ENCODE measurements at places on chromosomes 4 and X.

DNA sequence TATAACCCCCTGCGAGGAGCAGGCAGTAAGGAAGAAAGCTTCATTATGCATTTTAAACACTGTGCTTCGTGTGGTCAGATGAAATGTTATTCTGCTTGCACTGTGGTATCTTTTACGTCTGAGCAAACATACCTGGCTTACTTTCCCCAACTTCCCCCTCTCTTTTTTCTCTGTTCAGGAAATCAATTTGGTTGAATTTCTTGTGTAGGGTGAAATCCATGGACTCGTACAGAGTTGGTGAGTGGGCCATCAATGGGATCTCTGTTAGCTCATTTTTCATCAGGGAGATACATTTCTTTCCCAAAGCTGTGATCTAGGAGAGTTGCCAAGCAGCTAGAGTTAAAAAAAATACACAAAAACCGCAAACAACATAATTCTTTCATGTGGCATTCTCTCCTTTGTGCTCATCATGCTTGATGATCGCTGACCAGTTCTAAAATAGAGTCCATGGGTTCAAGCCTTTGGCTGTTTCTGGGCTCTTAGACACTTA is 98.5 kb downstream of the FRAS1 start:
- no peak for DNase-seq

DNA sequence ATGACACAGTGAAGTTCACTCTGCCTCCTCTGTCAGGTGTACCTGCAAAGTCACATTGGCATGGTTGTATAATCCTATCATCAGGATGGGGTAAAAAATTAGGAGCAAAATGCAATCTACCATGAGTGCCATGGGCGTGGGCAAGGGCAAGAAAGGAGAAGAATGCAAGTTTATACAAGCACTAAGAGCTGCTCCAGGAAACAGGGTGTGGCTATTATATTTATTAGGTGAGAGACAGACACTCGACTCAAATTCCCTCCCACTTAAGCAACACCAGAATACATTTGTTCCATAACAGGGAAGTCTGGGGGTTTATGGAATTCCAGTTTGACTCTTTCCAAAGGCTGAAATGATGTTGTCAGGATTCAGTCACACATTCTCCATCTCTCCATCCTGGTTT is 378.8 kb downstream of the BCOR start:
- peak; percentile 13 for DNase-seq

DNA sequence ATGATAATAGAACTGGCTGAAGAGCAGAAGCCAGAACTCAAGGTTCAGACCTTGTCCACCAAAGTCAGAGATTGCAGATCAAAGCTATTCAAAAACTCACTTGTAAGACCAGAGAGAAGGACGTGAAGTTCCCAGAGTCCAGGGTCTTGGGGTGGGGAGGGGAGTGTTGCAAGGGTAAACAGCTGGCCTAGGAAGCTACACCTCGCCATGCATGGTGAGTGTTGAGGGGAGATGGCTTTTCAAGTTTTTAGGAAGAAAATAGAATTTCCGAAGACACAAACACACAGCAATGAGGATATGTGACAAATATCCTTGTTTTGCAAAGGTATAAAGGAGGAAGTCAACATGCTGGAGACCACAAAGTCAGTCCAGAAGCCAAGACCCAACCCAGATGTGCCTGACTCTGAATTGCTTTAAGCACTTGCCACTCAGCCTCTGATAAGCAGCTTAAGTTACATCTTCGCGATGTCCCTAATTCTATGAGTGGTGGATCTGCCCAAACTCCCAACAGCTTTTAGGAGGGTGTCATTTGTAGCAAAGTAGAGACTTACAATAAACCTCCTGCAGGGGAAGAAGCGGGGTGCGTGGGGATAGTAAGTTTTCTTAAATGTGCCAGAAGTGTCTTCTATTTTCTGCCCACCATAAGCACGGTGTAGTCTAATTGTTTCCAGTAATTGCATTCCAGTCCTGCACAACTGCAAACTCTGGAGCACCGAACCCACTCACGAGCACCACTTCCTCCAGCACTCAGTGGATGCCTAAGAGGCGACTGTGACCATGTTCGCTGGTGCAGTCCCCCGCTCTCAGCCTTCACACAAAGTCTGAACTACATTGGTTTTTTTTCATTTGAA is 26.5 kb downstream of the HAND2 start:
- no peak for DNase-seq

GRCh38 chrX:13271511-13271910 is 48.3 kb downstream of the ATXN3L start:
- no peak for DNase-seq

- DNase-seq, result peak; percentile 7
These were observed 5.2 kb upstream of the TMEM156 start for GRCh38 chr4:39037491-39037825.

- no peak for DNase-seq
These were observed 17.3 kb downstream of the SMPX start for GRCh38 chrX:21740329-21741274.

DNA sequence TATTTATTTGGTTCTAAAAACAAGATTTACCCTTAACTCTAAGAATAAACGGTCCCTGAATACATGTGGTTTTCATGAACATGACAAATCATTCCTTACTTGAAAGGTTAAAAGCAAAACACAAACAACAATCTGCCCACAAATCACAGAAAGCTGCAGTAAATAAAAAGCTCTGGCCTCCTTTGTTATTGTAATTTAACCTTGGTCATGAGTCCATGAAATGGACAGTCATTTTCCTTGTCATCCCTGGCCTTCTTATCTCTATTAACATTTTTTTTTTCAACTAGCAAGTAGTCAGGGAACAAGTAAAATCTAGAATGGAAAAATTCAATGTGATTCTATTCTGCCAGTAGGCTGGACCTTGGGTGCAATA is 92.7 kb downstream of the SCD5 start:
- no peak for DNase-seq

DNA sequence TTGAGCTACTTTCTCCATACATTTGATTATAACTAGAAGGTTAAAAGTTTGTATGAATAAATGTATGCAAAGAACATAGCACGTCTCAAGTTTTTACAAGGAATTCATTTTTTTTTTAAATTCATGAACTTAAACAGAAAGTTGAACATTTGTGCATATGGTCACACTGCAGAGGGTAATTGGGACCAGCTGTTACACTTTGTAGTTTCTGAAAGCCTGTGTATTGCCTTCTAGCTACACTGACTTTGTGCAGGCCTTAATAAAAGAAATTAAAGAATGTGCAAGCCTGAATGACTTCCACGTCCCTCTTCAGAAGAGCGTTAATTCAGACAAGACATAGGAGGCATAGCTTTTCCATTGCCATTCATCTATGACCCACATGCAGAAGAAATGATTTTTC is 153.1 kb upstream of the PCDH18 start:
- peak; percentile 20 for DNase-seq

GRCh38 chrX:32280489-32280888 is 930.9 kb downstream of the DMD start:
- DNase-seq, result no peak

DNA sequence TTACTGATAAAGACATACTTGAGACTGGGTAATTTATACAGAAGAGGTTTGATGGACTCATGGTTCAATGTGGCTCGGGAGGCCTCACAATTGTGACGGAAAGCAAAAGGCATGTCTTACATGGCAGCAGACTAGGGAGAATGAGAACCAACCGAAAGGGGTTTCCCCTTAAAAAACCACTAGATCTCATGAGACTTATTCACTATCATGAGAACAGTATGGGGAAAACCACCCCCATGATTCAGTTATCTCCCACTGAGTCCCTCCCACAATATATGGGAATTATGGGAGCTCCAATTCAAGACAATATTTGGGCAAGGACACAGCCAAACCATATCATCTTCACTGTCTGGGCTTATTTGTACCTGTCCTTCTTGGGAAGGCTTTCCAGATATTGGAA is 22.8 kb upstream of the MUC7 start:
- DNase-seq, result no peak

DNA sequence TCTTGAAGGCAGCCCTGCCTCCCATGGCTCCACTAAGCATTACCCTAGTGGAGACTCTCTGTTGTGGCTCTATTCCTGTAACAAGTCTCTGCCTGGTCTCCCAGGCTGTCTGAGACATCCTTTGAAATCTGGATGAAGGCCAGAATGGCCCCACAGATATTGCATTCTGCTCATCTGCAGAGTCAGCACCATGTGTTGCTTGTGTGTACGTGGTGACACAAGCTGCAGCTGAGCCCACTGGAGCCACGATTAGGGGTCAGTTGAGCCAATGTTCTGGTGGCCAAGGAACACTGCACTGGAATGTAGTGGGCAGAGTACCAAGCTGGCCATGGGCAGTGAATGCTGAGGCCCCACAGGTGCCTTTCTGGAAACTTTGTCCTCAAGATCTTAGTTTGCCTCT is 29.2 kb downstream of the GRID2 start:
- DNase-seq, result no peak

GRCh38 chr4:169050284-169050683 is 40.2 kb upstream of the CBR4 start:
- no peak for DNase-seq

DNA sequence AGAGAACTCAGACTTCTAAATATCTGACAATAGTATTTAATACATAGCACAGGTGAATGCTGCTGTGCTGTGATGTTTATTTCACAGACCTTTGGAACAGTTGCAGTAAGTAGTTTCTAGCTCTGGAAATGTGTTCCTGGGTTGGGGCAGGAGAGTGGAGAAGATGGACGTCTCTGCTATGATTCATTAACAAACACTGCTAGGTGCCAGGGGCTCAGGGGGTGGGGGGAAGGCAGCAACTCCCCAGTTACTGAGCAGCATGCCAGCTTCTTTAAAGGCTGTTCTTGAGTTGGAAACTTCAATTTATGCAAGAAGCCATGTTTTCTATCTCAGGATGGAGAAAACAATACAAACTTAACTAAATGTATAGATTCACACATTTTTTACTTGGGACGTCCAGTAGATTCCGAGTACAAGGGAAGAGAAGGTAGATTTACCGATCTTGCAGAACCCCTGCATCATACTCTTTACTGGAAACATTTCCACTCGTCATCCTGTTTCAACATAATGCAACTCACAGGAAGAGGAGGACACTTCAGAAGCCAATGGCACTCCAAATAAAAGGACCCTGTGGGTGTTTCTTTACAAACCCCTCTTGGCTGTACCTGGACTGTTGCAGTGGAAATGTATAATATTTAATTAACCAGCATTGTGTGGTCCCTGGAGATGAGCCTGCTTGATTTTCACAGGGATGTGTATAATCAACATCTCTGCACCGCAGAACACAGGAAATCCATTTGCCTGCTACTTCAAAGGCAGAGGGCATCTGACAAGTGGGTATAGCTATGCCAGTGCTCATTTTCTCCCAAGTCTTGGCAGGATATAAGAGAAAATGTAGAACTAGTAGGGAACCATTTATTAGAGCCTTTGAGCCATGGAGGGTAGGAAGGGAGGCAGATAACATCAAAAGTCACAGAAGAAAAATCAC is 171.4 kb downstream of the SH3KBP1 start:
- DNase-seq, result no peak

DNA sequence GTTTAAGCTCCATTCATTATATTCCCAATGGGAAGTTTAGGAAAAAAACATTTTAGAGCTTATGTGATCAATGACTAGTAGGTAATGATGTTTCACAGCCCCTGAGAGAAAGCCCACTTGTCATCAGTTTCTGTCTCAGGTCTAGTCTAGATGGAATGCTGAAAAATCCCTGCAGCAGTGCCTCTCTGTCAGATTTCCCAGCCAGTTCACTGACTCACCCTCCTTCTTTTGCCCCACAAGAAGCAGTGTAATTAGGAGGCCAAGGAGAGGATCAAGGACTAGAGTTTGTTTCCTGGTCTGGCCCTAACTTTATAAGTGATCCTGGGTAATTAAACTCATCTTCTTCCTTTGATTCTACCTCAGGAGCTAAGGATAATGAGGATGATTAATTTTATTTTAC is 118.7 kb upstream of the ANXA3 start:
- peak; percentile 75 for DNase-seq

- DNase-seq, result no peak
These were observed 1040.3 kb upstream of the PCDH10 start for GRCh38 chr4:132108784-132109183.

- DNase-seq, result no peak
These were observed 96.2 kb downstream of the UGT2B28 start for GRCh38 chr4:69376450-69376849.

- DNase-seq, result no peak
These were observed 165.8 kb upstream of the SFRP2 start for GRCh38 chr4:153954654-153955053.

- no peak for DNase-seq
These were observed 44.1 kb upstream of the FRMD7 start for GRCh38 chrX:132171881-132172280.

DNA sequence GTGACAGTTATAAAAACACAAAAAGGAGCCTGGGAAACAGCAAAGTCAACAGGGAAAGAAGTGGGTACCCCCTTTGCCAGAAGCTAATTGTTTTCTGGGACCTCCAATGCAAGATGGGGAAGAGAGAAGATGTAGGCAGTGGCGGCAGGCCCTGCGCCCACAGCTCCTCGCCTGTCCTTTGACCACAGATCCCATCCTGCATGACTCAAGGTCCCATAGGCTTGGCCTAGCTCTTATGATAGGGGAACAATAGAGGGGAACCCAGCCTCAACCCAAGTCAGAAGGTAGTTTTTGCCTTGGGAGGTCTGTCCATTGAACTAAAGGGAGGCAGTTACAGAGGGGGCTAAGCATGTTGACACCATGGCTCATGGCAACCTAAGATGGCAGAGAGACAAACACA is 14.2 kb downstream of the ZMYM3 start:
- no peak for DNase-seq

- no peak for DNase-seq
These were observed 33.2 kb upstream of the HTRA3 start for GRCh38 chr4:8236106-8236919.

DNA sequence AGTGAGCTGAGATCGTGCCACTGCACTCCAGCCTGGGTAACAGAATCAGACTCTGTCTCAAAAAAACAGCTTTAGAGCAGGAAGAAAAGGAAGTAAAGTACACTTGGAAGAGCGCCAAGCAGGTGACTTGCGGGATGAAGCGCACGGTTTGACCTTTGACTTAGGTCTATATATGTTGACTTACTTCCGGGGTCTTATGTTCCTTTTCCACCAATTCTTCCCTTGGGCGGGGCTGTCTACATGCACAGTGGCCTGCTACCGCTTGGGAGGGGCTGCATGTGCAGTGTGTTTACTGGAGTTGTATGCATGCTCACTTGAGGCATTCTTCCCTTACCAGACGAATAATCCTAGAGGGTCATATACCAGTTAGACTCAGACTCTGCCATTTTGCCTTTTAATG is 108.6 kb downstream of the APOOL start:
- DNase-seq, result no peak

DNA sequence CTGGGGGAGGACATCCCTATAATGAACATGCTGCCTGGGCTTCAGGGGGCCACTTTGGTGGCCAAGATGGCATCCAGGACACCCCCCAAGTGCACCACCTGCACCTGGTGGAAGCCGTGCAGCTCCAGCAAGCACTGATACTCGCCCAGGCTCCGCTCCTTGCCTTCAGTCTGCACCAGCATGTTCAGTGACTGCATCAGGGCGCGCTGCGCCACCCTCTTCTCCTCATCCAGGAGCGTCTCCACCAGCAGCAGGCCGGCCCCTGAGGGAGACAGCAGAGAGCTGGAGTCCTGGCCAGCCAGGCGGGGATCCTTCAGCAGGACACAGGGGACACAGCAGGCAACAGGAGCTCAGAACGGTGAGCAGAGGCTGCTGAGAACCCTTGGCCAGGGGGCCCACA is 11.3 kb upstream of the SLC25A6 start:
- DNase-seq, result no peak

GRCh38 chrX:63282077-63282476 is 69.1 kb downstream of the SPIN4 start:
- DNase-seq, result no peak

All from GM03348 (cell line).